Right renal cortex interstitium (tissue), 3 donors: ENCODE measurements at places on chromosomes 7 and 10. TPM values are rescaled to one million over a fixed set of nuclear protein-coding genes. Genes with fewer than 3 reads are reported as not detected.

DNA sequence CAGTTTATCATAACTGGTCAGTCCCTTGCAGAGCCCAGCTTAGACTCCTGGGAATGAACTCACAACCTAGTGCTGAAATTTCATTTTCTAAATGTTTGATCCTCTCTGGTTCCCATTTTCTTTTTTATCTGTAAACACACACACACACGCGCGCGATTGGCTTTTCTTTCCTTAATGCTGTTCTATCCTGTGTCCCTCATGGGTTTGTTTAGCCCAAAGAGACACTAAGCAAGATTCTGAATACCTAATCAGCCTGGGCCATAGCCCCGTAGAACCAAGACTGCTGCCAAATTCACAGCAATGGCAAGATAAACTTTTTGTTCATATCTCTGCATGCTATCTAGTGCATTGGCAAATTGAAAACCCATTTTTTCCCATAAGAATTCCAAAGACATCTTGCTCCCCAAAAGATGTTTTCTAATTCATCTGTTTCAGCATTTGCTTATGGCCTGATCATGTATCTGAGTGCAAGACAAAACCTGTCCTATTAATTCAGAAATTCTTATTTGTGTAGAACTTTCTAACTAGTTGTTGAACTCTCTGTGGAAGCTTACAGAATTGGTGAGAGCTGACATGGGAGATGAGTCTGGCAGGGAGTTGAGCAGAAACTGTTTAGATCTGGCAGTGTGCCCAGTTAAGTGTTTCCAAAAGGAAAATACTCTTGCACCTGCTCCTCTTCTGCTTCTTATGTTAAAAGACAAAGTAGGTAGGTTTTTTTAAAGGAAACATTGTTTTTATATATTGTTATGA is 1.8 kb upstream of the IFIT1 start:
- no peak for DNase-seq

- DNase-seq: no peak
Measured at GRCh38 chr7:43952028-43952427, 25.8 kb downstream of the UBE2D4 start.

DNA sequence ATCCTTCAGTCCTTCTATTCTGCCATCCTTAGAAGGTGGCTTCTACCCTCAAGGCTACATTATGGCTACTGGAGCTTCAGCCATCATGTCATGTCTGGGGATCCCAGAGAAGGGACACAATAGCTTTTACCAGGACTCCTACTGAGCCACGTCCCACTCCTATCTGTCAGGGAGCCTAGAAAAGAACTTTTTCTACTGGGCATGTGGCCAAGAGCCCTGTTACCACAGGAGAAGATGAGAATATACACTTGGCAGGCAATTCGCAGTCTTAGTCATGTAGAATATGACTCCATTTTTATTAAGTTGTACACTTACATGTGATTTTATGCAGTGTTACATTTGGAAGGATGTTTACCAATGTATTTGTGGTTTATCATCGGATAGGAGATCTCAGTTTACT is 64.6 kb upstream of the KCNMA1 start:
- DNase-seq: no peak

DNA sequence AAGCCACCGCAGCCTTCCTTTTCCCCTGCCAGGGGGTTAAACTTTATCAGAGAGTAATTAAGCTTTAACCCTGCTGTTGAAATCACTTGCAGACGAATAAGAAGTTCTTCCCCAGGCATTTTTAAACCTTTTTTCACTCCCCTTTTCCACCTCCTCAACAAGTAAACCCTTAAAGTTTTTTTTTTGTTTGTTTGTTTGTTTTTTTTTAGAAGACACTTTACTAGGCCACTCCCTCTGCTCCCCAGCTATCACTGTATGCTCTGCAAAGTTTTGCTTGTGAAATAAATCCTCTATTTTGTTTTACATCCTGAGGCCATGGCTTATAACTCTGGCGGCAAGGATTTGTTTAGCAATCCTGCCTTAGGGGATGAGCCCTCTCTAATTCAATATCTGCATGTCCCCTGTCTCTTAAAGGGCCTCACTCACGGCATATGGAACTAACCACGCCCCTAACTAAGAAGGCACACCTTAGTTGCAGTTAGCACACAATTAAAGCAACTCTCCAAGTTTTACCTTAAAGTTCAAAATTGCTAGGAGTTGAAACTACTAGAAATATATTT is 1354.7 kb upstream of the LRRTM3 start:
- DNase-seq: peak; percentile 15

GRCh38 chr7:30735631-30736030 is 16.3 kb upstream of the INMT start:
- no peak for DNase-seq

DNA sequence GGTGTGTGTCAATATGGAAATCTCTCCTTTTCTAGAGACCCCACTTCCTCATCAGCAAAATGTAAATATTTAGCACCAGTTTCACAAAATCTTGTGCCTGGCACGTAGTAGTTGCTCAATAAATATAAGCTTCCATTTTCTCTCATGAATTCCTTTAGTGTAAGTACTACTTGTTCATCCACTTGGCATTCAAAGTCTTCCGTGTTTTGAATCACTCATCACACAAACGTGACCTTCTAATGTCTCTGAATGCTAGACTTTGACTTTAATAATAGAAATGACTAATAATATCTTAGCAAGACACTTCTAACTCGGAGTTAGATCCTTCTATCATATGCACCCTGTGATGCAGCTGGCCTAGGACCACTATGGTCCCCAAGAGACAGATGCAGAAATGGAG is 168.7 kb upstream of the ZNF32 start:
- no peak for DNase-seq

DNA sequence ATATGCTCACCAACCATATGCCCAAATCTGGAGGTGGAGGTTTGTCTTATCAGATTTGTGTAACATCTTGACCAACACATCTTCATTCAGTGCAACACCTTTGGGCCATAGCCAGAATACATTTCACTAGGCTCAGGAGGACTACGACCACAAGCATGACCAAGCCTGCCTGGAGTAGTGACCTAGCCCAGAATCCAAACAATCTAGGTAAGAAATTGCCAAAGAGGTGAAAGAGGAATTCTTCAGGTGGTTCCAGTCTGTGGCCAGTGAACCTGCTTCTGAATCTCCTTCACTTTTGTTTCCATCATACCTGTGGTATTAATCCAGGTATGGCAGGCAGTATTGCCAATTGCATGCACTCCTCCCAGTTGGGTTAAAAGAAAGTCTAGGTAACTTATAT is 112.8 kb upstream of the RAB18 start:
- no peak for DNase-seq

- no peak for DNase-seq
Measured at GRCh38 chr7:48992816-48993215, 68.5 kb downstream of the CDC14C start.

DNA sequence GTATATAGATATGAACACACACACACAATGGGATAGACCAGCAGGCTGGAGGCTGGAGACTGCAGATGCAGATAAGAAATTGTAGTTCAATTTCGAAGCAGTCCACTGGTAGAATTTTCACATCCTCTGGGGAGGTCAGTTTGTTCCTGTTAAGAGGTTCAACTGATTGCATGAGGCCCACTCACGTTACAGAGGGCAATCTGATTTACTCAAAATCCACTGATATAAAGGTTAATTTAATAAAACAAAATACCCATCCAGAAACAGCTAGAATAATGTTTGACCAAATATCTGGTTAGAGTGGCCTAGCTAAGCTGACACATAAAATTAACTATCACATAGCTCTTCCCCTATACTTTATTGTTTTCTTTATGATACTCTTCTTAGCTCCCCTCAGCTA is 162.9 kb upstream of the SMIM30 start:
- no peak for DNase-seq

- no peak for DNase-seq
Measured at GRCh38 chr10:1280466-1281404, 224.6 kb downstream of the WDR37 start.

DNA sequence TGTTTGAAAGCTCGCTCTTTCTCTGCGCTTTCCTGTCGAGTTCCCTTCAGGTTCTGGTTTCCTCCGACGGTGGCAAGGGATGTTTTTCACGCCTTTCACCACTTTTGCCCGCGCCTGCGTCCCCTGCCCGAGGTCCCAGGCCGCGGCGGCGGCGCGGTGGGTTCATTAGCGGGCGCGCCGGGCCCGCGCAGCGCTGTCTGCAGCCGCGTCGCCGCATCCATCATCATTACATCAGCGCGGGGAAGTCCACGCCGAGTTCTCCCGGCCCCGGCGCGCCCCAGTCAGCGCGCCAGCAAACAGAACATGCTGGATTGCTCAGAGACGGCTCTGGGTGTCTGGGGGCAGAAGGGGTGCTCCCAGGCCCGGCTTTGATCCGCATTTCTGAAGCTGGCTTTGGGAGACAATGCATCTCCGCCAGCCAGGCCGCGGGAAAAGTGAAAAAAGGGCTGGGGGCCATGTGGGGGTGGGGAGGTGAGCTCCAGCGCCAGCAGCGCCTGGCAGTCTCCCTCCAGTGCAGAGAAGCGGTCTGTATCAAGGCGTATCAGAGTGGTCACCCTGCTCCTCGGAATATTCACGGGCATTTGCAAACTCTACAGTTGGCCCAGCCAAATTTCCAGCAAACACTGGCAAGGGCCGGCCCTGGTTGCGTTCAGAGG is 8.9 kb downstream of the GLI3 start:
- DNase-seq: no peak

- DNase-seq: no peak
Measured at GRCh38 chr7:138359870-138360559, 100.0 kb upstream of the TRIM24 start.

- DNase-seq: no peak
Measured at GRCh38 chr10:6706725-6707124, 126.6 kb upstream of the PRKCQ start.

DNA sequence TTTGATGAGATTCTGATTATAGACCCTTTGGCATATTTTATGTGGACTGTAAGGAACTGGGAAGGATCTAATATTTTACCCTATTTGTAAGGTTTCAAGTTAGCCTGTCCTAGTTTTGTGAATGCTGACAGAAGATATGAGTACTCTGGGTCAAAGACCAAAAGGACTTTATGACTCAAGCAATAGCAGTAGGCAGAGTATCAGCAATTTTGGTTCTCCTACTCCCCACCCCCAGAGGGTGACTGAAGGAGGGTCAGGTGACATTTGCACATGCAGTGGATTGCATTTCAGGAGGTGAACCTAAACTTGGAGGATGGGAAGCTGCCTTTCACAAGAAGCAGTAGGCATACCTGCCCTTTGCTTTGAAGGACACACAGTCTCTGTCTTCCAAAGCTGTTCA is 84.0 kb upstream of the KLF6 start:
- no peak for DNase-seq

DNA sequence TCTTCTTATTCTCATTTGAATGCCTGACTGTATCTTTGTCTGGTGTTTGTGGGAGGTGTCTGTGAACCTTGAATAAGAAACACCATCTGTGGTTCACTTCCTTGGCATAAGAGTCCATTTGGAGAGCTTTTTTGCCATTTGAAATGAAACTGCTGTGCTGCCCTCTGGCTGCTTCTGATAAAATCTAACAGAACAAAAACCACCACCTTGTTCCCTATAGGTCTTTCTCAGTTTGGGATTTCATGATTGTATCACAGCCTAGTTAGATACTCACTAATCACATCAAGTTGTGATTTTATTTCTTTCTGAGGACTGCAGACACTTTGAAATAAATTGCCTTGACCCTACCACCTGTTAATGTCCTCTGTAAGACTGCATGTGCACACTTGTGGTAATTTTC is 102.7 kb upstream of the FAM13C start:
- DNase-seq: no peak

DNA sequence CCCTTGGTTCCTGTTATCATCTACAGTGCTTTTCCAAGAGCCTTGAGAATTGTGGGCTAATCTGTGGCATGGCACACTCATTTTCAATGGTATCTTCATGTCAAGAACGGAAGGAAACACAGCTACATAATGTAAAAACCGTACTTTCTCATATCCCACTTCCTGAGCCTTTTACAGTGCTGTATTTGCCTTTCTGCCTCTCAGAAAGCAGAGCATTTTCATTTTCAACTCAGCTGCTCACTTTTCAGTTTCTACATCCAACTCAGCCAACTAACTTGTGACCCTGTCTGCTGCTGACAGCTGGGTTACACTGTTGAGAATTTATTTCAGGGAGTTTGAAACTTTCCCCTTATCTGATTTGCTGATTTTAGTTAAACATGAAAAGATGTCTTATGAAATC is 875.8 kb upstream of the KCND2 start:
- no peak for DNase-seq

DNA sequence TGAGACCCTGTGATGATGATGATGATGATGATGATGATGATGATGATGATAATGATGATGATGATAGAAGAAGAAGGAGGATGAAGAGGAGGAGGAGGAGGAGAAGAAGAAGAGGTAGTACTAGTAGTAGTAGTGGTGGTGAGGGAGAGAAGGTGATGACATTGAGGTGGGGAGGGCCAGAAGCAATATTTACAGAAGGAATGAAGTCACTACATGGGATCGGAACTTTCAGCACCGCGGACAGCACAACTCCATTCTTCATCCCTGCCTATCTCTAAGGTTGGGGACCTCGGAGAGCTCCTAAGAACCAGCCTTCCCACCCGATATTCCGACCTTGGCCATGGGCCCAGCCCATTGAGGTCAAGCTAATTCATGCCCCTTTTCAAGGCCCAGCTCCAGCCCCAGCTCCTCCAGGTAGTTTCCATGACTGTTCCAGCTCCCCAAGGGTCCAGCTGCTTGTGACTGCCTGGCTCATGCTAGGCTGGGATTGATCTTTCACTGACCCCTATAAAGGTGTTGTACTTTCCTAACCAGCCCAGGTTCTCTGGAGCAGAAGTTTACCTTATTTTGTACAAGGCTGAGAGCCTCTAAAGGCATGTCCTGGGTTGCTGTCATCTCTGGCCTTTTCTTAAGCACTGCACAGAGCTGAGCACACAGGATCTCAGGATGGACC is 10.3 kb downstream of the CRHR2 start:
- peak; percentile 66 for DNase-seq

DNA sequence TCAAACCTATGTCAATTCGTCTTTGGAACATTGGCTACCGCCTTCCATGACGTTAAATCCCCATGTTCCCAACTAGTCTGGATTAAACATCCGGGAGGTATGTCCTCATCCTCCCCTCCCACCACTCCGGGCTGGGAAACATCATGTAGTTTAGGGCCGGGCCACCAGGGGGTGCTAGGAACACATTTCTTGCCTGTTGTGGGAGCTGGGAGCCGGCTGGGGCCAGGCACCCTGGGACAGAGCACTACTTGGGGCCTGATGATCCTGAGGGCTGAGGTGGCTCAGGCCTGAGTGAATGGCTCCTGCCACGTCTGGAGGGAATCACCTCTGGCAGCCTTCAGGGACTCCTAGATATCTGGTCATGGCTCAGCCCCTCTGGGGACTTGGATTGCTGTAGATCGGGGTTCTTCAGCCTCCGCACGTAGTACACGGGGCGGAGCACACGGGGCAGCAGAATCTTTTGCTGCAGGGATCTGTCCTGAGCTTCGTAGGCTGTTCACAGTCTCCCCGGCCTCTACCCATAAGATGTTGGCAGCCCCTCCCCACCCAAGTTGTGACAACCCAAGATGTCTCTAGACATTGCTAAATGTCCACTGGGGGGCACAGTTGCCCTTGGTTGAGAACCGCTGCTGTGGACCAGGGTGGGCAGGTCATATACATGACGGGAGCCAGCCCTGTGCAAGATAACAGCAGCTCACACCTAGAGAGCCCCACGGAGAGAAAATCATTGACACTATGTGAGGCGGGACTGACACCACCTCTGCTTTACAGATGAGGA is 141.2 kb upstream of the ZNF716 start:
- DNase-seq: no peak

LRRC17 gene
- polyA plus RNA-seq: 79.7 TPM

SPDYE16 gene
- 1.3 TPM for polyA plus RNA-seq

PPP1R3C gene
- polyA plus RNA-seq: 40.9 TPM

HIBADH gene
- polyA plus RNA-seq: 103 TPM

NUTM2B gene
- 1.4 TPM for polyA plus RNA-seq

ACHE gene
- polyA plus RNA-seq: 3.2 TPM

ZC3HAV1L gene
- polyA plus RNA-seq: 14.3 TPM
